Activated CD4-positive, alpha-beta T cell treated with anti-CD3 and anti-CD28 coated beads, Interleukin-2, amount 50 U/mL, for 48 hours (primary cell): ENCODE measurements at places on chromosomes 3 and 15.

DNA sequence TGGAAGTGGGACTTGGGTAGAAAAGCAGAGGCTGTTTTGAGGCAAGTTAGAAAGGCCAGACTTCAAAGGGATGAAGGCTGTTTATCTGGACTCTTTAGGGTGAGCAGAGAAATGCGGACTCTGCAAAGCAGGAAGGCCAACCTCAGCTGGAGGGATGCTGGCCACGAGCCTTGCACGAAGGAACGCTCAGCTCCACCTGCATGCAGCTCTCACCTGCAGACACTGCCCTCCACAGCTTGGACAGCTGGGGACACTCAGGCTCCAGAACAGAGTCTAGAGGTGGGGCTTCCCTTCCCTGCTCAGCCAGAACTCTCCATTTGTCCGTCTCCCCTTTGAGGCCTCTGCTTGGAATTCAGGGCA is 229.7 kb downstream of the ADAMTS17 start:
- no peak for DNase-seq

DNA sequence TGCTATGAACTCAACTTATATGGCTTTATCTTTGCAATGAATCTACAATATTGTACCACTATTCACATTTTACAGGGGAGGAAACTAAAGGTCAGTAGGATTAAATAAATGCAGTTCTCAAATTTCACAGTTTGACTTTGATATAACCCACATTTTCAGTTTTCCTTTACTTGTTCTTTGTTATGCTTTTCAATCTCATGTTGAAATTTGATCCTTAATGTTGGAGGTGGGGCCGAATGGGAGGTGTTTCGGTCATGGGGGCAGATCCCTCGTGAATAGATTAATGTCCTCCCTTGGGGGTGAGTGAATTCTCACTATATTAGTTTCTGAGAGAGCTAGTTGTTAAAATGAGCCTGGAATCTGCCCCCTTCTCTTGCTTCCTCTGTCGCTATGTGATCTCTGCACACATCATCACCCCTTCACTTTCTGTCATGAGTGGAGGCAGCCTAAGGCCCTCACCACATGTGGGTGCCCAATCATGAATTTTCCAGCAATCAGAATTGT is 44.7 kb downstream of the CD200 start:
- no peak for DNase-seq

DNA sequence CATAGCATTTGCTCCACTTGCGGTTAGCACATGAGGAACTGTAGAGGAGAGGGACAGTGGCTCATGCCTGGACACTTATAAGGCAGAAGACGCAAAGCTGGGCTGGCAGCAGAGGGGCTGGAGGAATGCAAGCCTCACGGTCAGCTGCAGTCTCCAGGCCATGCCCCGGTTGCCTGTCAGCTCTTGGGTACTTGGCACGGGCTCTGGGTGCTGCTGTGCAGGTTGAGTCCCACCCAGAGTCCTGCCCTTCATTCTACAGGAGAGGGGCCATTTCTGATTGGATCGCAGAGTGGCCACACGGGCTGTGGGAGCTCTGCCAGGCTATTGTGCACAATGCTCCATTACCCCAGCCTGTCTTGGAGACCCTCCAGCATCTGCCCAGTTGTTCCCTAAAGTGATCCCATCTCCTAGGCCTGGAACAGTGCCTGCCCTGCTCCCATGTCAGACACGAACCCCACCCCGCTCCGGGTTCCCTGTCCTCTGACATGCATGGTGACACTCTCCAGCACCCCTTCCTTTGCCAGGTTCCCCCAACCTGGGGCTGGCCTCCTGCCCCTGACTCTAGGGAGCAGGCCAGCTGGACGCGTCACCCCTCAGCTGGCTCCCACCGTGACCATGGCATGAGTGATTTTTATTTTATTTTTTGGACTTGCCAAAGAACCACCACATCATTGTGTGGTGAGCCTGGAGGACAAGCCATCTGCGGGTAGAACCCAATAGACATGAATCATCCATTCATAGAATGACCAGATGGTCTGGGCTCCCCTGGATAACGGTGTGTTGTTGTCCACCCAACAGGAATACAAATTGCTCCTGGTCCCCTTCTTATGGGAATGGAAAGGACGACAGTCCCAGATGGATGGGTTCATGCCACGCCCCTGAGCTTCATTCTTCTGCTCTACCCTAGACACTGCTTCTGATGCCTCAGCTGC is 51.0 kb upstream of the KLF13 start:
- DNase-seq: no peak

- peak; percentile 44 for DNase-seq
Measured at GRCh38 chr3:108099679-108100428, 9.0 kb upstream of the CD47 start.

DNA sequence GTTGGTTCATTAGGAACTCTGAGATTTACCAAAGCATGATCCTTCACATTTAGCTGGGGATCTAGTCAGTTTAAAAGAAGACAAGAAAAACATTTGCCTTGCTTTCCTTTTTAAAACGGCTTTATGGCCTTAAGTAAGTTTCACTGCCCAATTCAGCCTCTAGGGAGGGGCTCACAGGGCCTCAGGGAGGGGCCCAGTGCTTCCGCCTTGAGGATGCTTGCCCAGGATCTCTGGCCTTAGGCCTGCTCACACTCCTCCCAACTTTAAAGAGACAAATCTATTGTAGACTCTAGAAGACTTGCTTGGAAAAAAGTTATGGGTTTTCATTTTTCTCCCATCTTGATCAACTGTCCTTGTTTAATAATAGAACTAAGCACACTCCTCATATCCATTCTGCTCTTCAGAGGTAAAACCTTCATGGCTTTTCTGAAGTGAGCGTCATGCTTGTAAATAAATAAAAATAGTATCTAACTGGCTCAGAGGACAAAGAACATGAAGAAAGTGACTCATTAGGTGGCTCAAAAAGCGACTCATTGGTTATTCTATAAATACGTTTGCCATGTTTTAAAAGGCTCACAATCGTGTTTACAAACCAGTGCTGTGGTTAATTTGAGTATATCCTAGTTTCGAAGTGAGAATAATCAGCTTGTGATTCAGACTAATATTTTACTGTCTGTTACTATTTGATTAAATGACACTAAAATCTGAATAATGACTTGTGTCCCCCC is 13.7 kb downstream of the PDHB start:
- no peak for DNase-seq

- no peak for DNase-seq
Measured at GRCh38 chr3:149332771-149333170, 665 bp downstream of the TM4SF18 start.

DNA sequence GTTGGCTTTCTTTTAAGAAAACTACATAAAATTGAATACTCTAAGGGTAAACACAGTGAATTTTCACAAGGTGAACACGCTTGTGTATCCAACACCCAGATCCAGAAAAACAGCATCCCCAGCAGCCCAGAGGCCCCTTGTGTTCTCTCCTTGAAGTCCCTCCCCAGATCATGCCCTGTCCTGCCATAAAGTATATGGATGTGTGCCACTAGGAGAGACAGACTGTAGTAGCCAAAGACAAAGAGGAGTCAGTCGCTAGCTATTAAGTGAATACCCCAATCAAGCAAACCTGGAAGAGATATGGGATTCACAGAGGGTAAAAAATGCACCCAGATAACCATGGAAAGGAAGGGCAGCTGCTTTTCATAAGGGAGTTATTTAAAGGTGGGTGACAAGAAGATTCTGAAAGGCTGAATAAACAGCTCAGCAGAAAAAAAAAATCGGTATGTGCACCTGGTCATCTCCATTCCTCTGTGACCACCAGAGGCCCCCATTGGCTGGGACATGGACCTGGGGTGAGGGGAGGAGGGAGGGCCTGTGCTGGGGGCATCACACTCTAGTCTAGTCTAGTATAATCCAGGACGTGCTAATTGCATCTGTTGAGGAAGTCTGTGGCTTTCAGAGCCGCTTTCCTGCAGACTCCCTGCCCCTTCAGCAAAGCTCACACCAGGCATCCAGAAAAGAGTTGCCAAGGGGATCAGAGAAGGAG is 167.3 kb upstream of the NDN start:
- no peak for DNase-seq

DNA sequence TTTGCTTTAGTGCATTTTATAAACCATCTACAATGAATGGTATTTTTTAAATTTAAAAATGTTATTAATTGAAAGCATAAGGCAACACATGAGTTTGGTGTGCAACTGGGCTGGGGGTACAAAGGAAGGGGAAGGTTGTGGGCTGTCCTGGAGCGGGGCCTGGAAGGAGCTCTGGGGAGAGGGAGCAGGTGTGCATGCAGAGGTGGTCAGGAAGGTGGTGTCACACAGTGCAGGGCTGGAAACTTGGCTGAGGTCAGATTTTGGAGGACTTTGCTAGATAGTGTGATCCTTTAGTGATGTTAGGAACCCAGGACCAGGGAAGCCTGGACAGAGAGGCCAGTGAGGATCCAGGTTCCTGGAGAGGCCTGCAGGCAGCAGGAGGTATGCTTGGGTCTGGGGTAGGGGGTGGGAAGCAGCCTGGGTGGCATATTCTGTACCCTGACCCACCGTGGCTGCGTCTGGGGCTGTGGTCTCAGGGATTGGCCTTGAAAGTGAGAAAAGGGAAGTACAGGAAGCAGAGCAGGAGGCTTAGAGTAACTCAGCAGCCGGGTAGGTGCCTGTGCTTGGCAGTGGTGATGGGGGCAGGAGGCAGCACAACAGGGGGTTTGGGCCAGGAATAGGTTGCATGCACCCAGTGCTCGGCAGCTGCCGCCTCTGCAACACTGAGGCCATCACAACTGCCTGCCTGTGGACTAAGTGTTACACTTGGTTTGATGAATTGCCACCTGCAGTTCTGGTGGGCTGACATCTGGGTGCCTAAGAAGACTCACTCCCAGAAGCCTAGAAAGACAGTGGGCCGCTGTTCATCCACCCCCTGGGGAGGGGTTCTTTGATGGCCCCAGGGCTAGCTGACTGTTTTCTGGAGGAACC is 33.0 kb downstream of the KY start:
- no peak for DNase-seq

DNA sequence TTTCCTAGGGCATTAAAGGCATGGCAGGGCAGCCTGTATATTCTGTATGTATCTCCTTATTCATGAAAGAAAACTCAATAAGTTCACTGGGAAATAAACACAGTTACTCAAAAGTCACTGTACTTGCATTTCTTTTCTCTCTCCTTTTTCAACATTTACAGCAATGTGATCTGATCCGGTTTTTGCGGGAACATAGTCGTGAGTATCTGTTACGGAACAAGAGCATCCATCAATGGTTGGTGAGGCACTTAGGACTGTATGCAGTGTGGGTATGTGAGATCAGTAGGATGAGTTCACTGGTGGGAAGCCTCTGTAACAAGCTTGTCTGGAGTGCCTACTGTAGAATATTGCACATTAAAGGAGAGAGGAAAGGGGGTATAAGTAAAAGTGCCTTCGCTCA is 80.7 kb downstream of the COL6A5 start:
- no peak for DNase-seq

DNA sequence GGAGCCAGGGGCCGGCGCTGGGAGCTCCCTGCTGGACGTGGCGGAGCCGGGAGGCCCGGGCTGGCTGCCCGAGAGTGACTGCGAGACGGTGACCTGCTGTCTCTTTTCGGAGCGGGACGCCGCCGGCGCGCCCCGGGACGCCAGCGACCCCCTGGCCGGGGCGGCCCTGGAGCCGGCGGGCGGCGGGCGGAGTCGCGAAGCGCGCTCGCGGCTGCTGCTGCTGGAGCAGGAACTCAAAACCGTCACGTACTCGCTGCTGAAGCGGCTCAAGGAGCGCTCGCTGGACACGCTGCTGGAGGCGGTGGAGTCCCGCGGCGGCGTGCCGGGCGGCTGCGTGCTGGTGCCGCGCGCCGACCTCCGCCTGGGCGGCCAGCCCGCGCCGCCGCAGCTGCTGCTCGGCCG is 1.5 kb downstream of the SMAD6 start:
- DNase-seq: peak; percentile 29

DNA sequence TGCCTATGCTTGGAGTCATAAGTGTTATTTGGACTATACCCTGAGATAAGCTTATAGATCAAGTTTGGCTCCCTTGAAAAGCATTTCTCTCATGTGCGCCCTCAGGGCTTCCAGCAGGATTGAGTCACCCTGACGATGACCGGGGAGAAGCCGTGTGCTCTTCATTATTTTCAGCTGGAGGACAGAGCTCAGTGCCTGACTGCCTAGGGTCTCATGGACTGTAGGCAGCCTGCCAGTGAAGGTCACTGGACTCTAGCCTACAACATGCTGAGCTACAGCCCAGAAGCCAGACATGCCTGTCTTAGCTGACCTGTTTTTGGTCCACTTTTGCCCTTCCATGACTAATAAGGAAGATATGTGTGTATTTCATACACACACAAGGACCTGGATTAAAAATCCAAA is 31.6 kb upstream of the NUDT16 start:
- no peak for DNase-seq

- DNase-seq: no peak
Measured at GRCh38 chr3:142723665-142723967, 218 bp upstream of the TRPC1 start.

DNA sequence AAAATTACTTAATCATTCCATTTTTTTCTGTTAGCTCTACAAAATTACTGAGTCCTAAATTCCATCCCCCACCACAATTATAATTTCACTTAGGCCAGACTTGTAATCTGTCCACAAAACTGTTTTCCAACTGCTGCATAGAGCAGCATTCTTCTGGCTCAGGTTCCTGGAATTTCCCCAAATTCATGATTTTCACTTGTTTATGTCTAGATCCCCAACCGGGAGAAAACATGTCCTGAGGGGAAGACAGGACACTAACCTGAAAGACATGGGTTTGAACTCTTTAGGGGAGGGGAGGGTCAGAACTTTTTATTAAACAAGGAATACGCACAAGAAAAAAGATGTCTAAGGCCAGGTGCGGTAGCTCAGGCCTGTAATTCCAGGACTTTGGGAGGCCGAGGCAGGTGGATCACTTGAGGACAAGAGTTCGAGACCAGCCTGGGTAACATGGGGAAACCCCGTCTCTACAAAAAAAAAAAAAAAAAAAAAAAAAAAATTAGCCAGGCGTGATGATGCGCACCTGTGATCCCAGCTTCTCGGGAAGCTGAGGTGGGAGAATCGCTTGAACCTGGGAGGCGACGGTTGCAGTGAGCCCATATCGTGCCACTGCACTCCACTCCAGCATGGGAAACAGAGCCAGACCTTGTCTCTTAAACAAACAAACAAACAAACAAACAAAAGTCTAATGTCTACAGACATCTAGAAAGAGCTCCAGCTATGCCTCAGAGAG is 1.5 kb downstream of the ETFA start:
- no peak for DNase-seq

DNA sequence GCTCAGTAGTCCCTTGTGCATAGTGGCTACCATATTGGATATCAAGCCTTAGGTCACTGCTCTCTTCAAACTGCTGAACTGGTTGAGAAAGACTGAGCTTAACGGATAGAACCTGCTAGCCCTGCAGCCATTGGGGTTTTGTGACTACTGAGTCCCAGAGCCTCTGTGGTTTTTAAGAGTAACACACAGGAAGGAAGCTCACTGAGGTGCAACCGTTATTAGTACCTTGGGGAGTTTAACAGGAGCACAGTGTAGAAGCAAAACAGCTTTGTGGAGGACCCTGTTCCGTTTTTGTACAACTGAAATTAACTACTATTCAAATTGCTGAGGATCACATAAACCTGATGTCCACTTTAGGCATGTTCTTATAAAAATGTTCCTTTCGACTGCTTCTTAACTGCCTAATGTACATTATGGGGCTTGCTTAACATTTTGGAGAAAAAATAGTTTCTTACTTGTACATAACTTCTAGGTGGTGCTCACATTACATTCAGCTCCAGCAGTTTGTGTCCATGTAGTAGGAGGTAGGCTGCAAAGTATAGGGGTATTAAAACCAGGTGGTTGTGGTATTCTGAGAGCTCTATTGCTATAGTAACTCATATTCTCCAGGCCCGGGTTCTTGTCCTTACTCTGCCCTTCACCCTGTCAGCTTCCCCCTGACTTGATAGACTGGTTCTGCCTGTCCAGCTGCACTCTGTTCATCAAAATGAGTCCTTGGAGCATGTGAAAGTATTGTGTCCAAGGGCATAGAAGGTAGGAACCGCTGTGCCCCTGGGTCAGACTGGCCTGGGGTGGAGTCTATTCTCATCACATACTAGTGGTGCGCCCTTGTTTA is 17.3 kb downstream of the PXK start:
- DNase-seq: no peak
